ENCODE measurements at places on chromosomes 2 and 18. TPM values are rescaled to one million over a fixed set of nuclear protein-coding genes. Genes with fewer than 3 reads are reported as not detected.

Gene CRACDL
- total RNA-seq = 10.6 TPM

Gene C1QL2
- not detected for total RNA-seq

Gene CCDC121
- 7.8 TPM for total RNA-seq

- DNase-seq = no peak
Observed at GRCh38 chr2:33681364-33681757, 82.3 kb upstream of the FAM98A start.

DNA sequence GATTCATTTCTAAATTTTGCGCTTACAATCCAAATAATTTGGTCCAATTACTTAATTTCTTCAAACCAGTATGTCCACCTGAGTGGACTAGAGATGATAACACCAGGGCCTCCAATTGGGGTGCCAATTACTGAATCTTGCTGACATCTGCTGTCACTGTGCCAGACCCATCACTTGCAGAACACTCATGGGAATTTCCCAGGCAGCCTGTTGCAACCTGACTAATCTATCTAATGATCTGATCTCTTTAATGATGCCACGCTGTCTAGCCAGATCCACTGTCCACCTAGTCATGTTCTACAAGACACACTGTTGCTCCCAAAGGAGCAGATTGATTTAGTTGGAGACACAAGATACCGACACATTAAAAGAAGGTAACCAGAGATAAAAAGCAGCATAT, 11.8 kb upstream of the LRP1B start:
- DNase-seq = no peak

- DNase-seq = no peak
Observed at GRCh38 chr18:3449512-3450011, 410 bp upstream of the TGIF1 start.

GRCh38 chr2:141968433-141968832, 162.4 kb downstream of the LRP1B start:
- DNase-seq = no peak

DNA sequence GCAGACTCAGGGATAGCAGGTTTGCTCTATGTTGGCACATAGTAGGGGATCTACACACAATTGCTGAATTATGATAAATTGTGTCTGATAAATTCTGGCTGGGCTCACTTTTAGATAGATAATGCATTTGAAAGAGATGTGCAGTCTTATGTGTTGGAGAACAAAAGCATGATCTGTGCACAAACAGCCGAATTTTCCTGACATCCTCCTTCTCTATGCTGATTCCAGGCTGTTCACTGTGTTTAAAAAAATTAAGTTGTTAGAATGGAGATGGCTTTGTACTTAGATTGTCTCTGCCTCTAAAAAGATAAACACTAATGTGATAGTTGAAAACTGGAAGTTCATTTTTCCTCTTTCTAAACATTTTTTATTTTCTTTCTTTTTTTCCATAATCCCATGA, 2.1 kb downstream of the CERS6 start:
- no peak for DNase-seq

GRCh38 chr2:168448980-168449379, 7.1 kb upstream of the CERS6 start:
- no peak for DNase-seq

DNA sequence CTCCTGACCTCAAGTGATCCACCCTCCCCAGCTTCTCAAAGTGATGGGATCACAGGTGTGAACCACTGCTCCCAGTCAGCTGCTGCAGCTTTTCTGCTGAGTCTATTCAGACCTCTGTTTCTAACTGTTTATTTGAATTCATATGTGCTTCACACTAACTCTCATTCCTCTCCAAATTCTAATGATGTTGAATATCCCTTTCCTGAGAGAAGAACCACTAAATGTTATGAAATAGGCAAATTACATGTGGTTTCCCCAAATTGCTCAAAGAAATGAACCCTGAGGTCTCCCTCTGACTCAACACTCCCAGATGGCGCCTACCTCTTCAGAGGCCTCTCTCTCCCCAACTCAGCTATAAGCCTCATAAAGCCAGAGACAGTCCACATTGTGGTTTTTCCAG, 98.6 kb downstream of the IRS1 start:
- no peak for DNase-seq

- no peak for DNase-seq
Observed at GRCh38 chr2:191710411-191710900, 32.5 kb downstream of the NABP1 start.

- DNase-seq = no peak
Observed at GRCh38 chr2:227592694-227593387, 5.9 kb upstream of the SCYGR2 start.
